ENCODE measurements at places on chromosomes 1 and 21.

GRCh38 chr1:230072866-230073265 lies 5.8 kb downstream of the GALNT2 start:
- DNase-seq = no peak

DNA sequence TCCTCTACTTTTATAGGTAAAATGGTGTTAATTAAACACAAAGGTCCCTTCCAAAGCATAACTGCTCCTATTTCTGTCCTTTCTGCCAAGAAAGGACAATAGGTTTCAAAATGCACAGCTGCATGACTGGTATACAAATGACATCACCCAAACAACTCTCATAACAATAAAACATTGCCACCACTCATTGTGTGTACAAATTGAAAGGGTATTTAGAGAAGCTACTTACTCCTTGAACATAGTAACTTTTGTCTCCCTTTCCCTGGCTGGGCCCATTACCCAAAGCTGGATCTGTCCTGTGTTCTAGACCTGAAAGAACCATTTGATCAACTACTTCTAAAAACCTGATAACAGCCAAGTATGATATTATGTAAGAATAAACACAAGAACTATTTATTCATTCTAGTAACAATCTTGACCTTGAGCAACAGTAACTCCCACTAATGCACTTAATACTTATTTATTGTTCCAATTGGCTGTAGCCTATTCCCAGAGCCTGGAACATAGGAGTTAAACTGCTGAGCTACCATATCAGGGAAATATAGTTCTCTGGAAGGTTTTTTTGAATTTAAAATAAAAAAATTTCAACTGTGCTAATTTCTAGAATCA lies 38.2 kb downstream of the TTLL7 start:
- no peak for DNase-seq

- no peak for DNase-seq
Measured at GRCh38 chr1:173064011-173064410, 13.3 kb upstream of the TNFSF18 start.

- no peak for DNase-seq
Measured at GRCh38 chr1:162299018-162299417, 77.6 kb downstream of the SPATA46 start.

DNA sequence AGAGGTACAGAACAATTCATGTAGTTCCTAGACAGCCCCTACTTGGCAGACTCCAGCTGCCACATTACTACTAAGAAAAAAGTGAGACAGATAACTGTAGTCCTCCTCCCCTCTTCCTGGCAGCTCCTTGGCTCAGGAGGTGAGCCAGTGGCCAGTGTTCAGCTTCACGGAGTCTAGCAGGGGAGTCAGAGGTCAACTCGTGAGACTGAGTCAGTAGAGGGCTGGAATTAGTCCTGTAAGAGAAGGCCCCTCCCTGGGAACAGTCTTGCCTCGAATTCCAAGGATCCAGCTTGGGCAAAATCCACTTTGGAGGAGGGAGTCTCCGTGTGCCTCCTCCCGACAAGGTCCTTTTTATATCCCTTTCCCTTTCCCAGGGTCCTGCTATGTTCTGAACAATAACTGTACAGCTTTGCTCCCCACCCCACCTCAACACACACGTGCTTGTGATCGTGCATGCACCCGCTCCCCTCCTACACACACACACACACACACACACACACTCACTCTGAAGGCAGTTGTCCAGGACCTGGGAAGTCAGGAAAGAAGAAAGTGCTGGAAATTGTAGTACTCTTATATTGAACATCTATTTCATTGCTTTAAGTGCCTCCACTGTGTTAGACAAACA lies 22.5 kb upstream of the SLC27A3 start:
- DNase-seq = no peak

DNA sequence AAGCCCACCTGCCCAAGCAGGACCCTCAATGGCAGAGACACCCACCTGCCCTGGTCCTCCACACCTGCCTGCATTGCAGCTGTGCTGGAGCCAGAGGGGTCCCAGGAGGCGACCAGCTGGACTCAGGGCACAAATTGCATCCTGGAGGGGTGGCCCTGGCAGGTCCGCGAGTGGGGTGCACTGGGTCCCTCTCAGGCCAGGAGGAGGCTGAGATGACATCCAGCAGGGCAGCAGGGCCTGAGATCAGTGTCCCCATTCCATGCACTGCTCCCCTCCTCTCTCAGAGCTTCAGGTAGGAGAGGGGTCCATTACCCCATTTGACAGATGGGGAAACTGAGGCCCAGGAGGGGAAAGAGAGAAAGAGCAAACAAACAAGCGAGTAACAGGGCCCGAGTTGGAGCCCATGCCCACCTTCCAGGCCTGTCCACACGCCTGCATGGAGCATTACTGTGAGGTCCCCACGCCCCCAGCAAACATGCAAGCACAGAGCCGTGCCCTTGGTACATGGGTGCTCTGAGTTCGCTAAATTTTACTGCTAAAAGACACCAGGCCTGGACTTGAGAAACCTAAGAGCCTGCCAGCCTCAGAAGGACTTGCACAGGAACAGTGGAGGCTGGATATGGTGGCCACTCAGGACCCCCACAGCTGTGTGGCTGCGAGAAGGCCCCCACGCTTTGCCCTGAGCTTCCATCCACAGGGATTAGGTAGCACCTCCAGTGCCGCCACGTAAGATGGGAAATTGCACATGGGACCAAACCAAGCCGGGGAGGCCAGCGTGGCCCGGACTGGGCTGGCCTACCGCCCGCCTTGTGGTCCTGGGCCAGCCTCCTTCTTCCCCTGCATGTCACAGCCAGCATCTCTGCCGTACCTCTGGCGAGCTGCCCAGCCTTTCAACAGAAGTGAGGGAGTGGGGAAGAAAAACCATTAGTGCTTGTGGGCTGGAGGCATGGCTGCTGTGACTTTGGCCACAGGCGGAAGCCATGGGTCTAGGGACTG lies 7.4 kb downstream of the WNT3A start:
- DNase-seq = no peak

GRCh38 chr1:25123551-25123950 lies 108.8 kb downstream of the SYF2 start:
- DNase-seq = no peak

GRCh38 chr1:203797948-203798655 lies 2.7 kb downstream of the ZBED6 start:
- no peak for DNase-seq

- DNase-seq = no peak
Measured at GRCh38 chr1:114310695-114311271, 157.1 kb upstream of the SYT6 start.

- no peak for DNase-seq
Measured at GRCh38 chr1:109243860-109244552, 5.3 kb upstream of the CELSR2 start.

GRCh38 chr1:11314959-11315358 lies 42.0 kb downstream of the UBIAD1 start:
- DNase-seq = no peak

DNA sequence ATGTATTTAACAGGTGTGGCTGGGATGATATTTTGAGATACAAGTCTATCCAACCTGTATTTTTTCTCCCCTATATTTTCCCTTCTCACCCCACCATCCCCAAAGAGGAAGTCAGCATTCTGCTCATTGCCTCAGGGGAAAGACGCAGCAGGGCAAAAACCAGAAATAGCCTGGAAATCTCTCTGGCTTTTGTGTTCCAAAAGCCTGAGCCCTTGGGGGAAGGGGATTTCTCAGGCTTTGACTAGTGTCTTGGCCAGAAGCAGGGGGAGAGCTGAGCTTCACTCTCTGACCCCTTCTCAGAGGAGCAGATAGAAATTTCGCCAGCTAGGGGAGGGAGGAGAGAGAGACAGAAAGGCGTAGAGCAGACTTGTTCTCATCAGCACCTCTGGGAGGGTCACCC lies 244.7 kb downstream of the RRAGC start:
- no peak for DNase-seq

DNA sequence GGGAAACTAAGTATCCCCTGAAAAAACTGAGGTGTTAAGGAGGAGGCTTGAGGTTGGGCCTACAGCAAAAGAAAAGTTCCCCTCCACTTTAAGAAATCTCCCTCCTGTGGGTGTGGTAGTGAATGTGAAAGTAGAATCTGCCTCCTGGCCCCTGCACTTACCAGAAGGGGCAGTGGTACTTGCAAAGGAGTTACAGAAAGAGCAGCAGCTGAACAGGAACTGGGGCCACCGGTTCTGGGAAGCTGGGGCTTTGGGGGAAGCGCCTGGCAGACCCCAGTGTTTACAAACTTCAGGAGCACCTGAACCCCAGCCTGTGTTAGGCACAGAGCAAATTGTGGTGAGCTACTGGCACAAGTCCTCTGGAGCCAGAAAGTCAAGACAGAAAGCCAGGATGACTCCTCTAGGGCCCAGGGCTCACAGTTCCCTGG lies 250.2 kb upstream of the FGGY start:
- peak; percentile 61 for DNase-seq

- DNase-seq = no peak
Measured at GRCh38 chr1:67652800-67653199, 32.2 kb upstream of the GADD45A start.

GRCh38 chr1:92755541-92756461 lies 29.1 kb downstream of the EVI5 start:
- no peak for DNase-seq

DNA sequence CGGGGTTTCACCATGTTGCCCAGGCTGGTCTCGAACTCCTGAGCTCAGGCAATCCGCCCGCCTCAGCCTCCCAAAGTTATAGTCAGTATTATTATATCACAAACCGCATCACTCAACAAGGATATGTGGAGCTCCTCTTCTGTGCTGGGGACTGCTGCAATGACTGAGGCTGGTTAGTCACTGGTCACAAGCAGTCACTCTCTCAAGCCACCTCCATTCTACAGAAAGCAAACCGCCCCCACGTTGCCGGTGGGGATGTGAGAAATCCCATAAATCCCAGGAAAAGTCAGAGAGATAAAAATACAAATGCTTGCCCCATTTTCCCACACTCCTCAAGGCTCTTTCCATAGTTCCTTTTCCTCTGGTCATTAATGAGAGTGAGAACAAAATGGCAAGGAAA lies 155.7 kb downstream of the ADSS2 start:
- no peak for DNase-seq

GRCh38 chr1:59198564-59198963 lies 98.3 kb upstream of the FGGY start:
- no peak for DNase-seq

- DNase-seq = peak; percentile 54
Measured at GRCh38 chr1:54310439-54311328, 95.5 kb downstream of the SSBP3 start.

- no peak for DNase-seq
Measured at GRCh38 chr1:151372058-151372934, at the start of gene SELENBP1. Gene SELENBP1 (minus strand): TSS chr1:151372705. CDS start chr1:151372641, 64 bp downstream.
